Stimulated activated CD4-positive, alpha-beta T cell treated with anti-CD3 and anti-CD28 coated beads, Interleukin-4, amount 100 ng/mL, for 48 hours (primary cell): ENCODE measurements at places on chromosomes 5 and 9.

DNA sequence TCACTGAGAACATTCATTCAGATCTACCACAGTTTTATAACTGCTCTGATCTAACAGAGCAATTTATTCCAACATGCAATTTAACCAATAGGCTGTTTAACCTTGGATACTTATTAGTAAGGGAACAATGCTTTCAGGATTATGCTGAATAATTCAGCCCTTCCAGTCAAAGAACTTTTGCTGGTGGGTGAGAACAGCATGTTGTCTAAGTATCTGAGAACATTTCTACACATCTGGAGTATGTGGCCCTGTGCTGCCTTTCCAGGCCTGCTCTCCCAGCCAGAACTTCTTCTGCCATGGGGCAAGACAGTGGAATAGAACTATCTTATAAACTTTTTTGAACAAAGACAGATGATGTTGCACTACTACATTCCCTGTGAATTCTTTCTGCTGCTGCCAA lies 55.8 kb downstream of the NFIB start:
- no peak for DNase-seq

- DNase-seq: no peak
Measured at GRCh38 chr9:82495884-82496777, 507.6 kb downstream of the SPATA31D1 start.

DNA sequence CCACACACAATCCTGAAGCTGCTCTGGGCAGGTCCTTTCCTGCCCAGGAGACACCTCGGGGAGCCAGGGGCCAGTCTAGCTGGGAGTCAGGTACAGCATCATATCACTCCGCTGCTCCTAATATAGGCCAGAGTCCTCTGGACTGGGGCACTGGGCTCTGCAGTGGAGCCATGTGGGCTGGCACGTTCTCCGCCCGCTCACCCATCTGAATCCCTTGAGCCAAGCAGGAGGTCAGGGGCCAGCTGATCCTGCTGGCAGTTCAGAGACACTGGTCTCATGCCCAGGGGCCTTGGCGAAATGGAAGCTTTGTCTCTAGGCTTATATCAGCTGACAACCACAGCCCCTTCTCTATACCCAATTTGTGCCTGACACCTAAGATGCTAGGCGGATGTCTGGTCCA lies 9.3 kb upstream of the CORO2A start:
- no peak for DNase-seq

GRCh38 chr9:84296146-84296843 lies 44.3 kb downstream of the SLC28A3 start:
- peak; percentile 21 for DNase-seq

DNA sequence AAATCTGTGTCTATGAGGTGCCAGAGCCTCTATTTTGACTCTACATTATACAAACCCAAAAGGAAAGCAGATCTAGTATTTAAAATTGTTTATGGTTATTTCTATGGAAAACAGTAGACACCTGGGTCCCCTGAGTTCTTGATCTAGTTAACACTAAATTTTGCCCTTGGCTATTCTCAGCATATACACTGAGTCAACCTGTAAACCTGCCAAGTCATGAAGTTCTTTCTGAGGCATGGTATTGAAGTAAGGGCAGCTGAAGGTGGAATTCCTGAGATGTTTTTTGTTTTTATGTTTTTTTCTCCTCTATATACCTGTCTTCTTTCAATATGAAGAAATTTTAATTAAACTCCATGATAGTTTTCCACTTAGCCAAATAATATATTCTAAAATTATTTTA lies 120.2 kb downstream of the PDE4D start:
- no peak for DNase-seq

- no peak for DNase-seq
Measured at GRCh38 chr5:76657091-76657490, 33.9 kb upstream of the F2RL2 start.

- DNase-seq: no peak
Measured at GRCh38 chr5:117133198-117133597, 558.6 kb upstream of the SEMA6A start.

GRCh38 chr5:31824869-31825517 lies 186.1 kb downstream of the PDZD2 start:
- no peak for DNase-seq

- DNase-seq: no peak
Measured at GRCh38 chr9:69444021-69444420, 119.0 kb downstream of the ENTREP1 start.

DNA sequence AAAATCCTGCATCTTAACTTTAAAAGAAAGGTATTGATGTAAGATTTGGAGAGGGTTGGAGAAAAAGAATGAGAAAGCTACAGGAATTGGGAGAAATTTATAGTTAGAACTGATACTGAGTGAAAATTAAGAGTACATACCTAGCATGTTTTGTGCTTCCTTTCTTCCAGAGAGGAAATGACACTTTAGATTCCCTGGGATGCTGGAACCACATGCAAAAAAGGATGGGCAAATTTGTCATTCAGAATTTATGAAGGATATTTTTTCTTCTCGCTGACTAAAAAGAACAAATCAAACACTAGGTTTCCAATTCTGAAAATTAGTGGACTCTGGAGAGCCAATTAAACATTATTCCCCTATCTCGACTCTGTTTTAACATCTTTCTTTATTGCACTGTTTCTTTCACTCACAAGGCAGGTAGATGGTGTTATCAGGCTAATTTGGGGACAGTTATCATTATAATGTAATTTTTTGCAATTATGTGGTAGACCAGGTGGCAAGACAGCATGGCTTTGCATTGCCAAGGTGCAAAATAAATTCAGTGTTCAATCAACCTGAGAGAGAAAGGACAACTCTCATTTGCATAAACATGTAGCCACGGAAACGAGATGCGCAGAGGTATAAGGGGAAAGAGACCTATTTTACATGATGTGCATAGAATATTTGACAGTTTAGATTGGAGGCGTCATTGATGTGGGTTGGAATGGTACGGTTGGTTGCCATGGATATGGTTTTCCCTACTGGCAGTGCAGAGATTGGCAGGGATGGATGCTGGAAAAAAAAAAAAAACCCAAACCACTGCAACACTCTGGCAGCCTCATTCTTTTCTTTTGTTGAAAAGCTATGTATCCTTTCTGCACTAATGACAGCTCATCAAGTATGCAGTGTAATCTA lies 320.4 kb upstream of the CCNH start:
- DNase-seq: no peak

DNA sequence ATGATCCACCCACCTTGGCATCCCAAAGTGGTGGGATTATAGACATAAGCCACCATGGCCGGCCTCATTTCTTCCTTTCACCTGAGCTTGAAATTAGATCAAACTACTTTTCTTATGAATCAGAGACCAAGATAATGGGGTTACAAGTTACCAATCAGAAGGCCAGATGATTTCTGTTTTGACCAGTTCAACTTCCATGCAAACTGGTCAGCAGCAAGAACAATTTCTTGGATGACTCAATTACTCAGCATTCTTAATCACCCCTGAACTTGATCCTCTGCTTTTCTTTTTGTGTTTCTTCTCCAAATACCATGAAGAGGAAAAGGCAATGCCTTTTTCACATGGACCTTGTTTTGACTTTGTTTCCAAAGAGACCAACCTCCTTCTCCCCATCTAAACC lies 10.0 kb upstream of the PLIN2 start:
- no peak for DNase-seq

- no peak for DNase-seq
Measured at GRCh38 chr5:150022681-150023080, 22.1 kb downstream of the HMGXB3 start.

- no peak for DNase-seq
Measured at GRCh38 chr5:148793261-148793660, 33.1 kb upstream of the ADRB2 start.

GRCh38 chr9:93898026-93898425 lies 57.1 kb downstream of the BARX1 start:
- DNase-seq: no peak

DNA sequence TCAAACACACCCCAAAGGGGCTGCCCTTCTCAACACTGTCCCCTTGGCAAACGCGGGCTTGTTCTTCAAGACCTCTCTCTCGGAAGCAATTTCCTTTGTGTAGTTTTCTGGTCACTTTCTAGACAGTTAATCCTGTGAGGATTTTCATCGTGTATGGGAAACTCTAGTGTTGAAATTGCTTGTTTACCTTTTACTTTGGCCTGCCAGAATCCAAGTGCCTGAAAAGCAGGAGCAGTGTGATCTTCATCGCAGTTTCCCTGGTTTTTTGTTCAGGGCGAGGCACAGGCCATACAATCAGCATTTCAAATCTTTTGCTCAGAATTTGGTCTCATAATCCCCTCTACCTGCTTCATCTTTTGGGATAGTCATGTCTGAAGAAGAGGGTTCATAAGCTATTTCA lies 115.7 kb upstream of the C9orf72 start:
- no peak for DNase-seq
